ENCODE measurements at places on chromosomes 3 and 15. TPM values are rescaled to one million over a fixed set of nuclear protein-coding genes. Genes with fewer than 3 reads are reported as not detected.

DNA sequence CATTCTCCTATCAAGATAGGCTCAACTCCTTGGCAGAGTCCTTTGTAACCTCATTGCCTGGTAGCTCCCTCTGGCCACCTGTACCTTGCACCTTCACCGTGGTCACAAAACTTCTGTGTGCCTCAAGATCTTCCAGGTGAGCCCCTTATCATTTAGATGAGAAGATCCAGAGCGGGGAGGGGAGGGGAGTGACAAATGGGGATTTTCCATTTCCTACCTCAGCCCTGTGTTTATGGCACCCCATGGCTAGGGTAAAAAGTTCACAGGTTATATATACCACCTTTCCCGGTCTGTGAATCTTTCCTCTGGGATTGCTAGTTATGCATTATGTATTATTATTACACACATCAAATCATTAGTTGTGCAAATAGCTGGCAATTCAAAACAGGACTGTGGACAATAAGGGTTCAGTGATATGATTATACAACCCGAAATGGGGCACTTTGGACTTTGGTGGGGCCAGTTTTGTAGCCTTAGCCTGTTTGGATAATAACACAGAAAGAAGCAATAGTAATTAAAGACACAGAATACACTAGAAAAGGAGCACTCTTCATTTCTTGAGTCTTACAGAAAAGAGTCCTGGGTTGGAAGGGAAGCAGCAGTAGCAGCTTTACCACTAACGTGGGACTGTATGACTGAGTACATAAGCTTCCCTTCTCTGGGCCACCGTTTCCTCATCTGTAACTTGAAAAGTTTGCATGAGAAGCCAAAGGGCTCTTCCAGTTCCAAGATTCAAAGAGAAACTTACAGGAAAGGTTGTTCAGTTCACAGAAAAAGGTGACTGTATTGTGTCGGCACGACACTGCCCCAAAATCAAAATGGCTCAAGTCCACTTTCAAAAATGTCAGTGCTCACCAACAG lies 7.1 kb downstream of the TLE3 start:
- no peak for DNase-seq

The GOLGA6L10 gene
- polyA plus RNA-seq = 0.39 TPM

- DNase-seq = no peak
These were observed 29.3 kb upstream of the MYO1E start for GRCh38 chr15:59401824-59402569.

The GUCA1C gene
- 0.43 TPM for polyA plus RNA-seq

The NBEAL2 gene
- polyA plus RNA-seq = 34.1 TPM
